ENCODE measurements at places on chromosomes 2 and 18.

DNA sequence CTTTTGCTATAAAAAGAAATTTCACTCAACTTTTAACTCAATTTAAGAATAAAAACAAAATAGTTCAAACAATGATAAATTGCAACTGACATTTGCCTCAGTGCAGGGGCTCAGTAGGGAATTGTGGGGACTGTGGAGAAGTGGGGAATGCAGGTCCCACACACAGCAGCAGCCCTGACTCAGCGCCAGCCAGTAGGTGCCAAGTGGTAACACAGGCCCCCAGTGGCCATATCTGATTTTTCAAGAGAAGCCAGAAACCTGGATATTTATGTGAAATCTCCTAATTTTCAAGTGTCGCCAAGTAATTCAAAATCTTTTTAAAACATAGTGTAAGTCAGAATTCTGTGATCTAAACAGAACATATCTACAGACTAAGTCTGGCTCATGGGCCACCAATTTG lies 186.3 kb downstream of the EN1 start:
- DNase-seq, result no peak

GRCh38 chr2:195929531-195929930 lies 139.1 kb downstream of the DNAH7 start:
- DNase-seq, result no peak

GRCh38 chr2:178152033-178152432 lies 39.8 kb downstream of the RBM45 start:
- no peak for DNase-seq

- no peak for DNase-seq
Observed at GRCh38 chr2:237541243-237541642, 25.1 kb upstream of the PRLH start.

DNA sequence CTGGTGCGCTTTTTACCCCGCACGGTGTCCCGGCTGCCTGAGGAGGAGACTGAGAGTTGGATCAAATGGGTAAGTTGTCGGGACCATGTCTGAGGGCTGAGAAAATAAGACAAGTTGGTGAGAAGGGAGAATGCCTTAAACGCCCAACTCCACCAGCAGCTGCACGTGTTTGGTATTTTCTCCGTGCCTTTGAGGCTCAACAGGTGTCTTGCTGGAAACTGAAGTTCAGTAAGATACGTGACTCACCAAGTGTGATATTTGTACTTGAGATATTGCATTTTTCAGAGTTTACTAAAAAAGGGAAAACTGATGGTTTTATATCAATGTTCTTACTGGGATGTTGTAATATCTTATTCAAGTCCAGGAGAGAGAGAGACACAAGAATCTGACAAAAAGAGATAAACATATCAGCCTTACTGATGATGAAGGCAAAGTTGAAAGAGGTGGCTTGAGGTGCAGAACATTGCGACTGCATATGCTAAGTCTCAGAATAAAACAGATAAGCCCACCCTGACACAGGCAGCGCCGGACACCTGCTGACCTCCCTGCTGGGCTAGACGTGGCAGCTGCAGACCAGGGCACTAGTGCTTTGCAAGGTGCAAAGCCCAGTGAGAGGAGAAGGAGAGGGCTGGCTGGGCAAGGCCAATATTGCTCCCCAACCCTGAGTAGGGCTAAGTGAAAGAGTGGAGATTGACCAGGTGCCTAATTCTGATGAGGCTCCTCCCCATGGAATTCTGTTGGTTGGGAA lies 33.1 kb downstream of the TRPM8 start:
- DNase-seq, result no peak

DNA sequence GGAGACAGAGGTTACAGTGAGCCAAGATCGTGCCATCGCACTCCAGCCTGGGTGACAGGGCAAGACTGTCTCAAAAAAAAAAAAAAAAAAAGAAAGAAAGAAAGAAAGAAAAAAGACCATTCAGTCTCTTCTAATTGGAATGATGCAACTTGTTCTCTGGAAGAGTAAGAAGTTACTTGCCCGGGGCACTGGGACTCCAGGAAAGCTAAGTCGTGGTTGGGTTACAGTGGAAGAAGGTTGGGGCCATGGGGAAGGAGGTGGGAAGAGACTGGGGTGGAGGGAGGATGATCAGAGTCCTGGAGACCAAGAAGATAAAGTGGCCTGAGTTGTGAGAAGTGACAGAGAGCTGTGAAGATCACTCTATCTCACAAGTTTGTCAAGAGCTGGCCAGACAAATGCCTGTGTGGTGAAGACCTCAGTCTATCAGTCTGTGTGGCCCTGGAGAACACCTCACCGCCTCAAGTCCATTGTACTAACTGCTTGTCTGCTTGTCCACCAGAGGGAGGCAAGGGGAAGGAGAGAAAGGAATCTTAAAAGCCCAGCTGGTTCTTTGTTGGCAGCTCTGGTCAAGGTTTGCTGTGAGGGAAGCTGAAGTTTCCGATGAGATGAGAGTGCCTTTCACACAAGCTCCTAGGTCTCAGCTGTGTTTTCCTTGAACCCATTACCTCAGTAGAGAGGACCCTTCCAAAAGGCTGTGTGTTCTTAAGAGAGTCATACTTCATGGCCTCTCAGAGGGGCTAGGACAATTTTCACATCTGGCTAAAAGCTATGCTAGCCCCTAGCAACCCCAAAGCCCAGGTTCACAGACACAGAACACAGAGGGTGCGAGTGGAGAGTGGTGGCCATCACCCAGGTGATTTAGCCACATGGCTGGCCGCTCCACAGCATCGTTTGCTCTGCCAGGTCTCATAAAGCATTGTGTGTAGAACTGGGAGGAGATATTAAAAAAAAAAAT lies 72.0 kb upstream of the TMEM178A start:
- DNase-seq, result no peak

GRCh38 chr2:89834306-89834705 lies 1142.8 kb downstream of the RPIA start:
- no peak for DNase-seq

DNA sequence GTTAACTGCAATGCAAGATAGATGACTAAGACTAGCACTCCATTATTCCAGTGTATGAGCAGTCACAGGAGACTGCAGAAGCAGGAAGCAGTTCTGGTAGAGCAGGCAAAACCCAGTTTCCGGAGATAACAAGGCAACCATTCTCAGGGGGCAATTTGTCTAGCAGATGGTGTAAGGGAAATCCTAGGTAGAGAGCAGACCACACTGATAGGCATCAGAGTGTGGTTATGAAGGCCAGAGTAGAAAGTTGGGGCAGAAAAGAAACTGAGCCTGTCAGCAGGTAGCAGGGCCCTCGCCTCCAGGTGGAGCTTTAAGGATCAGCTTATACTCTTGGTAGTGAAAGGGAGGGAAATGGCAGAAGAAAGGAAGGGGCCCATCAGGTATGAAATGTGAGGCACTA lies 164.4 kb downstream of the PDE11A start:
- no peak for DNase-seq
